NCI-H510A (cell line): ENCODE measurements at places on chromosomes 16 and 17.

DNA sequence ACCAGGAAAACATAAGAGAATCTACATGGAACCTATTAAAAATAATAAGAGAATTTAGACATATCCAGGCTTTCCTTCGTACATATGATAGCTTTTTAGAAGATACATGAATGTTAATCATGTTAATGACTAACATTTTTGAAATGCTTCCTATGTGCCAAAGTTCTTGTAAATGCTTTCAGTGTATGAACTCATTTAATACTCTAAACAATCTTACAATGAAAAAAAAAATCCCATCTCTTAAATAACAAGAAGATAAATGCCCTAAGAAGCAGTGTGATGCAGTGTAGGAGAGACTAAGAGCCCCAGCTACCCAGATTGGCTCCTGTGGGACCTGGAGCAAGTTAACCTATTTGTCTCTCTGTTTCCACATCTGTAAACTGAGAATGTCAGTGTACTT lies 220.4 kb upstream of the MYOCD start:
- no peak for DNase-seq

- DNase-seq: no peak
Observed at GRCh38 chr17:42321555-42321954, 33.3 kb downstream of the STAT5A start.

GRCh38 chr16:4314532-4315185 lies 1.2 kb upstream of the GLIS2 start:
- DNase-seq: no peak

DNA sequence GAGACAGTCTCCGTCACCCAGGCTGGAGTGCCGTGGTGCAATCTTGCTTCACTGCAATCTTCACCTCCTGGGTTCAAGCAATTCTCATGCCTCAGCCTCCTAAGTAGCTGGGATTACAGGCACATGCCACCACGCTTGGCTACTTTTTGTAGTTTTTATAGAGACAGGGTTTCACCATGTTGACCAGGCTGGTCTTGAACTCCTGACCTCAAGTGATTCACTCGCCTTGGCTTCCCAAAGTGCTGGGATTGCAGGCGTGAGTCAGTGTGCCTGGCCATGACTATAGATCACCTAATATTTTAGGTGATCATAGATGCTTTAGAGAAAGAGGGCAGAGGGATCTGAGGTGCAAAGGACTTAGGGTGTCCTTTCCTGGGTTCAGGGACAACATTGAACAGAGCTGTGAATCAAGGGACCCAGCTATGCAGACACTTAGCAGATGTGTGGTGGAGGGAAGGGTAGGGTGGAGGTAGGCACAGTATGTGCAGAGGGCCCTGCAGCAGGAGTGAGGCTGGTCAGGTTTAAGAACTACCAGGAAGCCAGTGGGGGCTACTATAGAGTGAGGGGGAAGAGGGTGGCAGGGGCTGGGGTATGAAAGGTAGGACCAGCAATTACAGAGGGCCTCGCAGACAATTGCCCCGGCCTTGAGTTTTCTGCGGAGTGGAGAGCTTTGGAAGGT lies 116.5 kb downstream of the CMIP start:
- no peak for DNase-seq

DNA sequence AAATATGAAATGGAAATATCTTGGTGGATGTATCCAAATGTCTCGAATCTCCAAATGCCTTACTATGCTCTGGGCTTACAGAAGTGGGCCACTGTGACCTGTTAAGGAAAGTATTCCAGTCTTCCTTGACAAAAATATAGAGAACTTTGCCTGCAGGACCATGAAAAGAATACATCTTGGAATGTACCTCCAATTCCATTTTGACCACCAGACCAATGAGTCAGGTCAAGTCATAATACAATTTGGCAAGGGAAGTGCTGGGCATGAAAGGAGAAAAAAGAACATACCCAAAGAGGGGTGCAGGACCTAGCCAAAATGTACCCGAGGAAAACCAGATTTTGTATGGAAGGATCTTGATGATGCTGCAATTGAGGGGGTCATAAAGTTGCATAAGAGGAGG lies 1153.7 kb upstream of the GOT2 start:
- DNase-seq: no peak

- DNase-seq: no peak
Observed at GRCh38 chr16:19882186-19882585, 2.5 kb downstream of the GPRC5B start.

DNA sequence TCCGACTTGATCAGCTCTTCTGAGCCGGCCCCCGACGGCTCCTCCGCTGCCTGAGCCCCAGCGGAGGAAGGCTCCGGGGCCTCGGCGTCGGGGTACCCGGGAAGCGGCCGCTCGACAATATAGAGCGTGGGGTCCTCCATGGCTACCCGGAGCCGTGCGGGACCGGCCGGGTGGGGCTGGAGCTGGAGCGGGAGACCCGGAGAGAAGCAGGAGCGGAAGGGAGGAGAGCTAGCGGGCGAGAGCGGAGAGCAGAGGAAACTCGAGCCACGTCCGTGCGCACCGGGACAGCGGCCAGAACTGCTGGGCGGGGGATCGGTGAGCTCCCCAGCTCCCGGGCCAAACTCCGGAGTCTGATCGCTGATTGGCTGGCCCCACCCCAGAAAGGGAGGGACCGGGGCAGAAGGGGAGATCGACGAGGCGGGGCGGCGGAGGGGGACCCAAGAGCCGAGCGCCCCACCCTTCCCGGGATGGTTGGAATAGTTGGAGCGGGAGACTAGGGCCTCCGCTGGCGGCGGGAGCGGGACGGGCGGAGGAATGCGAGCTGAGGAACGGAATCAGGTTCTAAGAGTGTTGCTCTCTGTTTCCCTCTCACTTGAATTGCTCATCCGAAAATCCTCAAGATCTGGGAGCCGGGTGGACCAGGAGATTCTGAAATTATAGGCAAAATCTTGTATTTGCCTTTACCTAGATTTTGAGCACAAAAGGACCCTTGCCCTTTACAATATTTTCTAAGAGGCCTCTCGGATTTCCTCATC lies at the start of gene CAVIN1:
Gene CAVIN1, minus strand, starts transcription at position 299 of the 755 bp plus-strand sequence. Its CDS starts 159 bp downstream, at position 140.
- no peak for DNase-seq

GRCh38 chr17:74930535-74931036 lies 5.1 kb upstream of the OTOP3 start:
- no peak for DNase-seq

DNA sequence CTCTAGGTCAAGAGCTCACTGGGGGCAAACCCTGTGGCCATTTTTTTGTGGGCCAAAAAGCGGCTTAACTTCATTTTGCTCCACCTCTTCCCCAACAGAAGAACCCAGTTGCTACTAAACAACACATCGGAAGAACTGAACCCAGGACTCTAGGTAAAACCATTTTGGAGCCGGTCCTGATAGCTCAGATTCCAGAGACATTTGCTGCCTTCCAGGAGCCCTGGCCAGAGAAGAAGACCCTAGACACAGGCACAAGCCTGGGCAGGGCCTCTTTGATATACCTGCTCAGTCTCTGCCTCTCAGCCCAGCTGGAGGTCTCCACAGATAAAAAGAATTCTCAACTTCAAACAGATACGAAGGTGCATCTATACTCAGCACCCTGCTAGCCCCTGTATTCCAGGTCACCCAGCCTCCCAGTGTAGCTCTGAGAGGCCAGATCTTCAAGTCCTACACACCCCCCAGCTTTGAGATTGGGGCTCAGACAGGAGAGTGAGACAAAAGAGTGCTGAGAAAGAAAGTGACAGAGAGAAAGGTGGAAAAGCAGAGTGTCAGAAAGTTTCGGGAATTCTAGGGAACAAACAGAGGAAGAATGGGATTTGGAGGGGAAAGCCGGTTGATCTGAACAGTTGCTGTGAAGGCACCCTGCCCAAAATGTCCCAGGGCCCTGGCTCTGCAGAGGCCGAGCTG lies 6.6 kb upstream of the HOXB9 start:
- no peak for DNase-seq
